ENCODE measurements at places on chromosomes 11 and 22. TPM values are rescaled to one million over a fixed set of nuclear protein-coding genes. Genes with fewer than 3 reads are reported as not detected.

- peak; percentile 57 for DNase-seq
These were observed 37.8 kb downstream of the RNF141 start for GRCh38 chr11:10503221-10503620.

GRCh38 chr11:14974515-14975251 lies 2.5 kb upstream of the CALCA start:
- DNase-seq: peak; percentile 68

DNA sequence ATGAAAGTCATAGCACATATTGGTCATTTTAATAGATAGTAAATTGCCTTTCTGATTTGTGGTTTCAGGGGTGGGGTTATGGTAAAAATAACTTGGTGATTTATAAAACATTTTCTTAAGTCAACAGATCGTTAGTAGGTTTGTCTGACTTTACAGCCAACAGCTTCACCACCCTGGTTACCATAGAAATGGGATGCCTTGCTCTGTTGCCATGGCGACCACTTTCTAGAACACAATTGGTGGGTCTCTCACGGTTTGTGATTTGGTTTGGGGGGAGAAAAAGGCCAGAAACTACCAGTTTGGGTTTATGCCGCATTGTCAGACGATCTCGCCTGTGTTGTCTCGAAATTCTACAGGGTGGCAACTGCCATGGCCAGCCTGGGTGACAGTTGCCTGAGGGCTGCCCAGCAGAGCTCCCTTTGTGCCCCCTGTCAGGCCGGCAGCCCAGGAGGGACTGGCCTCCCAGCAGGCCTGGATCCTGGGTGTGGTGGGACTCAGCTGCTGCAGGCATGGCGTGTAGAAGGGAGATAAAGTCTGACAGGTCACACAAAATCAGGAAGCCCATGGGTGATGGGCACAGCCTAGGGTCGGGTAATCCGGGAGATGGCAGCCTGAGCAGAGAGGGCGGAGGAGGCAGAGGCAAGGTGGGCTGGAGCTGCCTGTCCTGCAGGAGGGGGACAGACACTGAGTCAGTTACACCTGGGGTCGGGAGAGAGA lies 30.9 kb downstream of the KCNC1 start:
- DNase-seq: no peak

GRCh38 chr11:130827451-130828377 lies 88.6 kb downstream of the SNX19 start:
- DNase-seq: peak; percentile 36

DNA sequence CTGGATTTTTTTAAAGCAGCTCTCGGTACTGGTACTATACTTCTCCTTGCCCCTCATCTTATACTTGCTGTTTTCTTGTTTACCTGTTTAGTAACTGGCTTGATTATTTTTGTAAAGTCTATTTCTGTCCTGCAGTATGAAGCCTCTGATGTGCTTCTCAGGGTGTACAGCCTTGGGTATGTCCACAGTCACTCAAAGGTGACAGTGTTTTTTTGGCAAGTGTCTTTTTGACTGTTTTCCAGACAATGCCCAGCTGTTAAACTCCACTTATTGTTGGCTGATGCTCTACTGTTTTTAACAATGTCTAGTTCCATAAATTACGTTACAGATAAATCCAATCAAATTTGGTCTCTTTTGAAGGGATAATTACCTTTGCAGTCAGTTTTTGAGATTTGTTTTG lies 475.2 kb downstream of the JRKL start:
- DNase-seq: no peak

GRCh38 chr11:122273476-122274191 lies 157.6 kb upstream of the BLID start:
- no peak for DNase-seq

DNA sequence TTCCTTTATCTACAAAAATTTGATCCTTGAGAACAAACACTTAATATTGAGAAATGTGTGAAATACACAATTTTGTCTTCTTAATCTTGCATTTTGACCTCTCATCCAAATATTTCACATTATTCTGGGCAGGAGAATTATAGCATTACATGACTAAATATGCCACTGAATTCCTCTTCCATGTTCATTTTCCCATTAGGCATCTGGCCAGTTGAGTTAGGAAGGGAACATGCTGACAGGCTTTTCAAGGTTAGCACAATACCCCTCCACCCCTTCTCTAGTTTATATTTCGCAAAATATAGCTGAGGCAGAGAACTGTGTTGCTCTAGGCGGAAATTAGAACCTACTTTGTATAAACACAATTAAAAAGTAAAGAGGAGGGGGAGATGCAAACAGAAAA lies 271.7 kb upstream of the ZC3H12C start:
- no peak for DNase-seq

GRCh38 chr11:63821411-63821810 lies 8.2 kb downstream of the SPINDOC start:
- DNase-seq: no peak

- DNase-seq: no peak
These were observed 57.3 kb downstream of the KIRREL3 start for GRCh38 chr11:126943316-126943715.

- no peak for DNase-seq
These were observed 70.5 kb downstream of the JAM3 start for GRCh38 chr11:134139303-134139872.

DNA sequence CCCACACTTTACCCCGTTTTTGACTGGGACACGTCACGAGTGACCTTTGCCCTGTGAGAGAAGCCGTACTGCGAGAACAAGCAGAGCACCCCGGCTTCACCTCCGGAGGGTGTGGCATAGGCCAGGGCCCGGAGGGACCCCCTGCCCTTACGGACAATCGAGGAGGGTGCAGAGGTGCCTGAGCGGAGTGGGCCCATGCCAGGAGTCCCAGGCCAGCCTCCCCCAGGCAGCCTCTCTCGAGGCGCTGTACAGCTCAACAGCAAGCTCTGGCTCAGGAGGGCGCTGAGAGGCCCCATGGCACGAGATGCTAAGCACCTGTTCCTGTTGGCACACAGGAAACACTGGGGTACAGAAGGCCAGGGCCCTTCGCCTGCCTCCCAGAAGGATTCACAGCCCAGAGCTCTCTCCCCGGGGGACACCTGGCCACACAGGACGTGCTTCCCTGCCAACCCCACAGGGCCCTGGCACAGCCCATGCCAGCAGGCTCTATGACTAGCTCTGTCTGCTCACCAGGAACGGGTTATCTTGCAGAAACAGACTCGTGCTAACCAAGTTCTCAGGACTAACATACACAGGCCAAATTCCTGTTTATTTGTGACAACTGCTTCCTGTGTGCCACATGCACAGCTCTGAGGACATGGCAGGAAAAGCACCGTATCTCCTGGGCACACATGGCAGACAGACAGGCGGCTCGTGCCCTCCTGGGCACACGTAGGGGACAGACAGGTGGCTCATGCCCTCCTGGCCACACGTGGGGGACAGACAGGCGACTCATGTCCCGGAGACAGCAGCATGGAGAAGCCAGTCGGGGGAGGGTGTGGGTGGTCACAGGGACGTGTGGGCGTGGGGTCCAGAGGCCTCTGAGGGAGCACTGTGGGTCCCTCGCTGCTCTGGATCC lies 11.6 kb downstream of the TOLLIP start:
- peak; percentile 72 for DNase-seq

- DNase-seq: no peak
These were observed 10.1 kb downstream of the MMP12 start for GRCh38 chr11:102864724-102865123.

DNA sequence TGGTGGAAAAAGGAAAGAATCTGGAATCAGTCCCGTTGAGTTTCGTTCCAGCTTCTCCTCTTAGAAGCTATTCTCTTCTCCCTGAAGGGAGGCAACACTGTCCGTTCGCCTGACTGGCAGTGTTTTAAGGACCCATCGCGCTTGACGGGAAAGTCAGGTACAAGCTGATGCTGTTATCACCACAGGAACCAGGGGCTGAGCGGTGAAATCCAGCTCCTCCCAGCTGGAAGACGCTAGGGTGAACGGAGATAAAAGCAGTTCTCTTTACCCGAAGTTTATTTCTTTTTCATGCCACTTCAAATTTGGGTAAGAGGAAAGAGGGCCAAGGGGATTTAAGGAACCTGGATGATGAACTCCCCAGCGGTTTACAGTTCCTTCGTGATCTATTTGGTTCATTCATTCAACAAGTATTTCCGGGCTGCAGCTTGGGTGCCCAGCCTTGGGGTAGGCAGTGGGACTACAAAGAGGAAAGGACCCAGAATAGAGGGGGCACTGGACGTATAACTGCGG lies 551 bp upstream of the DEUP1 start:
- peak; percentile 5 for DNase-seq

DNA sequence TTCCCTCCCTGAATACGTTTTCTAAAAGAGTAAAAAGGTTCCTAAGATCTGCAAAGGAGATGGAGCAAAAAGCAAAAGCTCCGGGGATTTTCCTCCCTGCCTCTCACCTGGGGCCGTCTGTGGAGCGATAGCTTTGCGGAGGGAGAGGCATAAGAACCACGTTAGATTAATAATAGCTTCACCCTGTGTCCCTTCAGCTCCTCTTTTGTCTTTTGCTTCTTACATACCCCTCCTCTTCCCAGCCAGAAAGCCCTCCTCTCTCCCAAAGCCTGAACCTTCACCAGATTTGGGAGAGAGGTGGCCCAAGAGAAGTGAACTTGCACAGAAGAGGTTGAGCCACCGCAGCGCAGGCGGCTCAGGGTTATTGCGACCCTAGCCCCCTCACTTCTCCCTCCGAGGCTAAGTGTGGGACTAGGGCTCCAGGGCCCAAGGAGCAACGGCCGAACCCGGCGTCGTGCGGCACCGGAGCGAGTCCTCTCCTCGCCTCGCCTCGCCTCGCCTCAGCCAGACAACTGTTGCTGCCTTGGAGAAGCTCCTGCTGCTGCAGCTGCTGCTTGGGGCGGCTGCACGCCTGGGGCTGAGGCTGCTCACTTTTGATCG lies 97.6 kb upstream of the HSD17B12 start:
- no peak for DNase-seq

- DNase-seq: no peak
These were observed 11.3 kb downstream of the HTATIP2 start for GRCh38 chr11:20374741-20375300.

DNA sequence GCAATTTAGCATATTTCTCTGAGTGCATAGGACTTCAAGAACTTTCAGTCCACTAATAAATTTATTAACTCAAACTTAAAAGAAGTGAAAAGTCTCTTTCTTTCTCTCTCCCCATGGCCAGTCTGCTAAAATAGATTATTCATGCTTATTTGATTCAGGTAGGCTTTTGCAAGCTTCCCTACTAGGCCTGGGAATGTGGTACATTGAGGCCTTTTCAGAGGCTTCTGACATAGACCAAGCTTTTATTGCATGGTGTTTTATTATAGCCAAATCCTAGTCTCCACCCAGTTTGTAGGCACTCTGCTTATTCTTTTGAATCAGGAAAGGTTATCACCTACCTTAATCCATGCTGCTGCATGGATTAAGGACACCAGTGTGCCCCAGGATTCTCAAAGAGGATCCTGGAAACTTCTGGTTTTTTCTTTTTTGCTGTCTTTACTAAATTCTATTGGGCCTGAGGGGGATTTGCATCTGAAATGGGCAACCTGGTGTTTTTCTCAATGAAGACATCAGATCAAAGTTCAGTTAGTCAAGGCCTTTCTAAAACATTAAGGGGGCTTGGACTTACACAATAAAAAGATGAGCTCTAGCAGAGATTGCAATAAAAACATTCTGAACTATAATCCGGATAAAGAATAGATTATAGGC lies 92.2 kb downstream of the ELP4 start:
- DNase-seq: no peak

- DNase-seq: no peak
These were observed 57.0 kb upstream of the RASSF10 start for GRCh38 chr11:12952094-12952493.

KRTAP5-4 gene
- not detected for total RNA-seq

DNAJC24 gene
- total RNA-seq: 4.3 TPM

USP28 gene
- total RNA-seq: 5.9 TPM

PGR gene
- total RNA-seq: under 0.01 TPM

SERGEF gene
- total RNA-seq: 36.9 TPM

MS4A8 gene
- total RNA-seq: not detected

DNAL4 gene
- total RNA-seq: 14.8 TPM

XKR3 gene
- total RNA-seq: 0.54 TPM

OR56A1 gene
- not detected for total RNA-seq

TMA7B gene
- not detected for total RNA-seq

BTBD18 gene
- not detected for total RNA-seq

All from hematopoietic multipotent progenitor cell (in vitro differentiated cells).